Large intestine (tissue), 12 donors: ENCODE measurements at places on chromosomes 3 and 15. TPM values are rescaled to one million over a fixed set of nuclear protein-coding genes. Genes with fewer than 3 reads are reported as not detected.

GOLGA6C gene
- not detected for polyA plus RNA-seq

NMB gene
- polyA plus RNA-seq: 2.2 TPM

DNA sequence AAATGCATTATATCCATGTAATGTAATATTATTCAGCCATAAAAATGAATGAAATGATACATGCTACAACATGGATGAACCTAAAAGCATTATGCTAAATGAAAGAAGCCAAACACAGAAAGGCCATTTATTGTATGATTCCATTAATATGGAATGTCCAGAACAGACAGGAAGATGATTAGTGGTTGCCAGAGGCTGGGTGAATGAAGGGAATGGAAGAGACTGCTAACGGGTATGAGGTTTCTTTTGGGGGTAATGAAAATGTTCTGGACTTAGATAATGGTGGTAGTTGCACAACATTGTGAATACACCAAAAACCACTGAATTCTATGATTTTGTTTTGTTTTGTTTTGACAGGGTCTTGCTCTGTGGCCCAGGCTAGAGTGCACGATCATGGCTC lies 61.6 kb upstream of the MAP4 start:
- no peak for DNase-seq

GRCh38 chr3:10459954-10460754 lies 45.2 kb downstream of the ATP2B2 start:
- DNase-seq: peak; percentile 28

- no peak for DNase-seq
Observed at GRCh38 chr3:124698030-124698770, 32.1 kb upstream of the UMPS start.
